LNCaP clone FGC (cell line): ENCODE measurements at places on chromosomes 1 and 21.

DNA sequence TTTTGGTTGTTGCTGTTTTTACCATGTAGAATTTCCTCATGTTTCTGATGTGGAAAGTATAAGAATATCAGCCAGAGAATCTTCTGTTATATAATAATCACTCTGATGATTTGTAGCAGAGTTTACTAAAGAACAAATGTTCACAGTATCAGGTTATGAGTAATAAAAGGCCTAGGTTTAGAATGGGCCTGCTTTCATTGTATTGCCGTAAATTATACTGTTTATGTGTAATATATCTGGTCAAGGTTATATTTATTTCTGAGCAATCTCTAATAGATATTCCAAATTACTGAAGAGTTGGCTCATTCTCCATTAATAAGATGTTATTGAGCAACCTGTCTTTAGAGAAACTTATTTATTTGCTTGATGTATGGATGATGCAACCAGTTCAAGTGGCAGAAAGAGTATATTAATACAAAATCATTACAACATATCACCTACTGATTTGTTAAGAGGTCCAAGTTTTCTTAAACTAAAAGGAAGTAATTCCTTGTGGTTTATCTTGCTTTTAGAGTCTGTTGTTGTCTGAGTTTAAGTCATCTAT lies 649.4 kb upstream of the CXADR start:
- no peak for DNase-seq

- DNase-seq: no peak
These were observed 28.6 kb upstream of the PRSS38 start for GRCh38 chr1:227786673-227787512.

- no peak for DNase-seq
These were observed 51.3 kb upstream of the RIPK4 start for GRCh38 chr21:41817877-41818855.

GRCh38 chr1:59972216-59972927 lies 45.8 kb upstream of the CYP2J2 start:
- DNase-seq: no peak

DNA sequence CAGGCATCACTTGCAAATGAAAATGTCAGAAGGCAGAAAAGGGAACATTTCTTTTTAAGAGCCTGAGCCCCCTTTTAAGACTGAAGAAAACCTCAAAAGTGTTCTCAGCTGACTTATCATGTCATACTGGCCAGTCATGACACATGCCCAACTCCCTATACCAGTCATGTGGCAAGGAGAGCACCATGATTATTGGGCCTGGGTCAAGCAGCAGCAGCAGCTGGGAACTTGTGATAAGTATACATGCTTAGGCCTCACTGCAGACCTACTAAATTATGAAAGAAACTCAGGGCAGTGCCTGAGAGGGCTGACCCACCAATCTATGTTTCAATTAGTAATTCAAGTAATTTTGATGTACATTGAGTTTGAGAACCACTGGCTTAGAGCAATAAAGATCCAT lies 8.6 kb downstream of the RO60 start:
- DNase-seq: no peak

GRCh38 chr1:228376262-228376628 lies 30.4 kb downstream of the TRIM11 start:
- DNase-seq: no peak

GRCh38 chr1:167198518-167199133 lies 22.1 kb upstream of the POU2F1 start:
- DNase-seq: no peak

- DNase-seq: no peak
These were observed 12.7 kb downstream of the GABRD start for GRCh38 chr1:2031546-2032540.

DNA sequence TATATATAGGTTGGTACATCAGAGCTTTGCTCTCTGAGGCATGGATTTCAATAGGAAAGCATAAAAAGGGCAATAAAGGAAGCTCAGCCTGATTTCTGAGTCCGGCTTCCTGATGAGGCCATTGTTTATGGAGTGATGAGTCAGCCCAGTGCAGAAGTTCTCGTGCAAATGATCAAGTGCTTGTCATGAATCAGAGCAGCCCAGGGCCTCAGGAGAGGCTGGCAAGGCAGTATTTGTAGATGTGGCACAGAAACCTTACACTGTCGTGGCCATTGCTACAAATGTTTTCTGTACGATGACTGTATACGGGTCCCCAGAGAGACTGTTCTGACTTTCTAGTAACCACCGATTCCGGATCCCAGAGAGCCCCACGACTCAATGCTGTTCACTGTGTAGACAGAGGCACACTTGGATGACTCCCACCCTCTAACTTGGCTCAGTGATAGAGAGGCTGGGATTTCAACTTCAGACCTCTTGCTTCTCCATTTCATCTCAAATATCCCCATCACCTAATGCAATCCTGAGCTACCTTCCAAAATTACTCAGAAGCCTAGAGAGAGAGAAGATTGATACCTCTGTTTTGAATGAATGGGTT lies 26.8 kb downstream of the UMODL1 start:
- DNase-seq: peak; percentile 50

DNA sequence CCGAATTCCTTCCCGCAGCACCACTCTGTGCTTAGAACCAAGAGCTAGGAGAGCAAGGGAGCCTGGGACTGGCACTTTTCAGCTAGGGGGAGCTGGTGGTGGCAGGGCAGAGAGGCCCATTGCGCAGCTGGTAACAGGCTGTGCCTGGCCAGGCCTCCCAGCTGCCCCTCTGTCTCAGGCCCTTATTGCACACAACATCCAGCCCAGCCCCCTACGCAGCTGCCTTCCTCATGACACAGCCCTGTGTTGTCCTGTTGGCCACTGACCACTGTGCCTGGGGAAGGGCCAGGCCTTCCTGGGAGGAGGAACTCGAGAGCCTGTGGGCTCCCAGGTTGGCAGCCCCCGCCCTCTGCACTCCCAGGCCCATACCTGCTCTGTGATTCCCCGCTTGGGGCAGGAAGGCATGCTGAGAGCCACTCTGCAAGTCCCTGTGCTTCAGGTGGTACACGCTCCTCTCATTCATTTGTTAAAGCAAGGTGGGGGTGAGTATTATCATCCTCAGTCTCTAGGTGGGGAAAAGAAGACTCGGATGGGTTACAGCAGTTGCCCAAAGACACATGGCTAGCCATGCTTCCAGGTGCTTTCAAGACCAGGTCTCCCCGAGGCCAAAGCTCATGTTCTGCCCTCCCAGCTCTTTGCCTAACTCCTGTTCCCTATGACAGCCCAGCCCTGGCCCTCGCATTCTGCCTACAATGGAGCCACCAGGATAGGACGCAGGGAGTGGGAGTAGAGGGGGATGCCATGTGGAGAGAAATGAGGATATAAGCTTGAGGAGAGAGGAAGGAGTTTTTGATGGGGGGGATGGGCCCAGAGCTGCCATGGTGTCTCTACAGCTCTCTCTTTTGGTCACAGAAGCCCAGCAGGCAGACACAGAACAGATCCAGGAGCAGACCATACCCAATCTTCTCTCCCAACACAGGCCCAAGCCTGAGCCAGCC lies 81.8 kb downstream of the TMEM53 start:
- no peak for DNase-seq

- no peak for DNase-seq
These were observed 10.2 kb downstream of the TLCD4 start for GRCh38 chr1:95127380-95127779.

GRCh38 chr21:46553993-46554392 lies 50.9 kb downstream of the S100B start:
- DNase-seq: no peak

GRCh38 chr1:172742599-172743500 lies 83.9 kb downstream of the FASLG start:
- DNase-seq: no peak

DNA sequence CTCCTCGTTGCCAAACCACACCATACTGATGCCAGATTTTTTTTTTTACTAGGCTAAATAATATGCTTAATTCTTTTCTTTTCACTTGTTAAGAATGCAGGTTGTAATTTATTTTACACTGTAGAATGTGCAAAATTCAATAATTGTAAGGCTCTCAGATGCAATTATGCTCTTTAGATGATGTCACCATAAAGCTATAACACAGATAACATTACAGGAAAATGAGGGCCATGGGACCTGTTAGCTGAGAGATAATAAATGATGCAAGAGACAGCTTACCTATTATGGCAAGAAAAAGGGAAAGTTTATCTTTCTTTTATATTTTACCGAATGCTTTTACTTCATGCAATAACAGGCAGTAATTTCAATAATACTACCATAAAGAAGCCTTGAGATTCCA lies 35.4 kb downstream of the CHRM3 start:
- DNase-seq: no peak

DNA sequence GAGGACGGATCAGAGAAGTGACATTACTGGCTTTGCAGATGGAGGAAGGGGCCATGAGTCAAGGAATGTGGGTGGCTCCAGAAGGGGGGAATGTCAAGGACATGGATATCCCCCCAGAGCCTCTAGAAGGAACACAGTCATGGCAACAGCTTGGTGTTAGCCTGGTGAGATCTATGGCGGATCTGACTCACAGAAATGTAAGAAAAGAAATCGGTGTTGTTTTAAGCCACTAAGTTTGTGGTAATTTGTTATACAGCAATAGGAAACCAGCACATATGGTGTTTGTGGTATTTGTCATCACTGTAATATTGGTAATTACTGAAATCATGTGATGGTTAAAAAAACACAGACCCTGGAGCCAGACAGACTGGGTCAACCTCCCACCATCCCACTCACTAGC lies 236.2 kb downstream of the SETD4 start:
- no peak for DNase-seq

GRCh38 chr1:116418091-116418830 lies 45.2 kb downstream of the ATP1A1 start:
- peak; percentile 45 for DNase-seq

DNA sequence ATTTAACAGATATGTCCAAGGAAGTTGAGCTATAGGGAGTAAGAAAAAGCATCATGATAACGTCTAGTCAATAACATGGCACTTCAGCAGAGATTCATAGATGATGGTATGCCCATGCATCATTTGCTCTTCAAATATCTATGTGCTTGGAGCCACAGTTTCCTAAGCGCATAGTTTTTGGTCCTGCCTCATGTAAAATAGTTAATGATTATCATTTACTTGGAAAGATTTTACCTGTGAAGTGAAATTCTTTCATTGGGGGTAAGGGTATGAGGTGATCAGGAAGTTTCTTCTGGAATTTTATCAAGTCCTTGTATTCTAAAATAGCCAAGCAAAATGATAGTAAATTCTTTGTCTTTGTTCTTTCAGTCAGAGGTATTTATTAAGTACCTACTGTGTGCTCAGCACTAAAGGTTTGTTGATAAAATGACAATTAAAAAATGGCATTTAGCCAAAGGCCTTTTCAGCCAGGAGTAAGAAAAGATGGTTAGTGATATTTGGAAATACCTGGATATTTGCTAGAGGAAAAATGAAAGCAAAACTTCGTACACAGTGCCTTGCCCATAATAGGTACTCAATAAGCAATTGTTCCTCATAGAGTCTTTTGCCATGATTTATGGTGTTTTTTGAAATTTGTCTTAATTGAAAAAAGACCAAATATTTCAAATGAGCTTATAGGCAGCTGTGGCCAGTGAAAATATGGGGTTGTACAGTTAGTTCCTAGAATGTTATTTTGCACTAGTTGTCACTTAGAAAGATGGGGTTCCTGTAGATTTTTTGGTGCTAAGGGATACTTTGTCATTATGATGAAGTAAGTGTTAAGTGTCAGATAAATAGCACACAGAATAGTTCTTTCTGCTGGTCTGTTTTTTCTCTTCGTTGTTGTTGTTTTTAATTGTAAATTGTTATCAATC lies 13.1 kb downstream of the PDIK1L start:
- no peak for DNase-seq

- DNase-seq: no peak
These were observed 306.6 kb downstream of the PCP4 start for GRCh38 chr21:40173816-40174215.

- DNase-seq: peak; percentile 95
These were observed 68.8 kb upstream of the WDR26 start for GRCh38 chr1:224503161-224504118.

DNA sequence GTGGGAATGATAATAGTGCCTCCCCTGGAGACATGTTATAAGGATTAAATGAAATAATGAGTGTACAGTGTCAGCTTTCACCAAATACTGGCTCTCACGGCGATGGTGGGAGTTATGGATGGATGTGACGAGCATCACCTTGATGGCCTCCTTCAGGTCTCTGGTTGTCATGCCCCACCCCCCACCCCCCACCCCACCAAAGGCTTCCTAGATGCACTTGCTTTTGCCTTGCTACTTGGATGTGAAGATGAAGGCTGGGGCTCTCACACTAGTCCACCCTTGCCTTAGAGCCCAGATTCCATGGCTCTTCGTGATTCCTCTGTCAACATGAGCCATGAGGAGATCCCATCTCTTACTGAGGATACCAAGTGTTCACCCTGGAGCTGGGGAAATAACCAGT lies 412.3 kb downstream of the NPHP4 start:
- DNase-seq: no peak

DNA sequence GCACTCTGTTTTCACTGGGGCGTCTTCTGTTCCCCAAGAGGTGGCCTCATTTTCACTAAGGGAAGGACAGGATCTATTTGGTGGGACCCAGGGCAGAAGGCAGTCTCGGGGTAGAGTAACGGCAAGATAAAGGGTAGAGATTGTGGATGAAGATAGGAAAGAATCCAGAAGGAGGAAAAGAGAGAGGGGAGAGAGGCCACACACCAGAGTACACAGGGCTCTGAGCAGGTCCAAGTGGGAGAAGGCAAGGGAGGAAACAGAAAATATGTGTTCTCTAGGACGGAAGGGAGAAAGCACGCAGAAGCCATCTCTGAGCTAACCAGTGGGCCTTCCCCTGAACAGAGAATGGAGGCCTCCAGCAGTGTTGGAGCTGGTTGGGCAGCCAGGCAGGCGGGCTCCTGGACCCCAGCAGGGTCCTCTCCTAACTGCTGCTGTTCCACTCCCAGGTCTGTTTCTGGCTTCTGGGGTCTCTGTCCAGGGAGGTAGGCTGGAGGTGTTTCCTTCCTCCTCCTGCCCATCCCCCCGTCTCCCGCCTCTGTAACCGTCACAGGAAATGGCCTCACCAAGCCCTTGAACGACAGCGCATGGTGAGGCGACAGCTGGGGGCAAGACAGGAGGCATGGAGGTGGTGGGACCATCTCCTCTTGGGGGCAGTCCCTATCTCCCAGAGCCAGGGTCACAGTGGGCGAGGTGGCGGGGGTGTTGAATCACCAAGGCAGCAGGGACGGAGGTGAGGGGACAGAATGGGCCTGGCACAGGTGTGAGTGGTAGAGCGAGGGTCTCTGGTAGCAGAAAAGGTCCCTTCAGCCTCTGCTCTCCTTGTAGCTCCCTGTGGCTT lies 649 bp downstream of the PTPN7 start:
- DNase-seq: no peak

DNA sequence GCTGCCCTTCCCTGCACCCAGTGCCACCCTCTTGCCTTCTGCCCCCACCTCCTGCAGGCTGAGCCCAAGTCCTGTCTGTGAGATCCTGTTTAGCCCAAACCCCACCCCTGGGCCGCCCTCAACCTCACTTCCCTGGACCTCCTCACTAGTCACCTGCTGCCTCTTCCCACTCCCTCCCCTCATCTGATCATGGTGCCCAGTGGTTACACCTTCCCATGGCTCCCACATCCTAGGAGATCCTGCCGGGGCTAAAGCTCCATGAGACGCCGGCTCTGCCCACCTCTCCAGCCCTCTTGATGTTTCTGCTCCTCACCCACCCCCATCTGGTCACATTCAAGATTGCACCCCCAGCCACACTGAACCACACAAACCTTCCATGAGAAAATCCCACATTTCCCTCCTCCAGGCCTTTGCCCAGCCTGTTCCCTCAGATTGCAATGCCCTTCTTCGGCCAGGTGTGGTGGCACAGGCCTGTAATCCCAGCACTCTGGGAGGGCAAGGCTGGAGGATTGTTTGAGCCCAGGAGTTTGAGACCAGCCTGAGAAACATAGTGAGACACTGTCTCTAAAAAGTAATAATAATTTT lies 17.0 kb downstream of the TTC39A start:
- no peak for DNase-seq
